SJSA1 (cell line): ENCODE measurements at places on chromosomes 11 and 22.

DNA sequence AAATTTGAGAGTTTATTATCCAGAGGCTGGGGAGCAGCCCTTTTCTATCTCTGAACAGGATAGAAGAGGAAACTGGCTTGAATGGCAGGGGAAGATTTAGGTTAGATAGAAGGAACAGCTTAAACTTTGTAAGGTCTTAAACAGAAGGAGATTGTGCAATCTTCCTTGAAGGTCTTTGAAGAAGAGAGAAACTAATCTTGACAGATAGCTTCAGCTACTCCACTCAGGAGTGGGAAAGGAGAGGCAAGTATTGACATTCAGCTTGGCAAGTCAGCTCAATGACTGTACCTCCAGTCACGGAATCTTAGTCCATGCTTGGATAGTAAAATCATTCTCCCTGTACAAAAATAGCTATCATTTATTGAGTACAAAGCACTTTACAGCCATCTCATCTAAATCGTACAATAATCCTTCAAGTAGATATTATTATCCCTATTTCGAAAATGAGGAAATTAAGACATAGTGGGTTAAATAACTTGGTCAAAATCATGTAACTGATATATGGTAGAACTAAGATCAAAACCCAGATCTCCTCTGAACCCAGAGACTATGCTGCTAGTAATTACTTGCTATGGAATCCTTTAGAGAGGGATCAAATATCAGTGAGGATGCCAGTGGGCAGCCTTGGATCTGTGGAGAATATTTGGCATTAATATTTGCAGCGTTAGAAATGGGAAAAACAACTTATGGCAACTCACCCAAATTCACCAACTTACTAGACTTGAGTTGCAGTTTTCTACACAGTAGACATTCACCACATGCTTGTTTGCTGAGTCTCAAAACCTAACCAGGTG, 14.6 kb downstream of the C11orf97 start:
- no peak for DNase-seq

- no peak for DNase-seq
Observed at GRCh38 chr11:111730871-111731591, 35.2 kb downstream of the PPP2R1B start.

DNA sequence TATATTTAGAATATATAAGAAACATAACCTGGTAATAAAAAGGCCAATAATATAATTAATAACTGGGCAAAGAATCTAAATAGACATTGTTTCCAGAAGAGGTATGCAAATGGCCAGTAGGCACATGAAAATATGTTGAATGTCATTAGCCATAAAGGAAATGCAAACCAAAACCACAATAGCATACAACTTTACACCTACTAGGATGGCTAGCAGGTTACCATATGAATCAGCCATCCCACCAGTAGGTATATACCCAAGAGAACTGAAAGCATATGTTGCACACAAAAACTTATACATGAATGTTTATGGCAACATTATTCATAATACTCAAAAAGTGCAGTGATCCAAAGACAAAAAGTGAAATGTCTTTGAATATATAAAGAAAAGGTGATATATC, 2.7 kb upstream of the OR2D2 start:
- DNase-seq, result no peak

DNA sequence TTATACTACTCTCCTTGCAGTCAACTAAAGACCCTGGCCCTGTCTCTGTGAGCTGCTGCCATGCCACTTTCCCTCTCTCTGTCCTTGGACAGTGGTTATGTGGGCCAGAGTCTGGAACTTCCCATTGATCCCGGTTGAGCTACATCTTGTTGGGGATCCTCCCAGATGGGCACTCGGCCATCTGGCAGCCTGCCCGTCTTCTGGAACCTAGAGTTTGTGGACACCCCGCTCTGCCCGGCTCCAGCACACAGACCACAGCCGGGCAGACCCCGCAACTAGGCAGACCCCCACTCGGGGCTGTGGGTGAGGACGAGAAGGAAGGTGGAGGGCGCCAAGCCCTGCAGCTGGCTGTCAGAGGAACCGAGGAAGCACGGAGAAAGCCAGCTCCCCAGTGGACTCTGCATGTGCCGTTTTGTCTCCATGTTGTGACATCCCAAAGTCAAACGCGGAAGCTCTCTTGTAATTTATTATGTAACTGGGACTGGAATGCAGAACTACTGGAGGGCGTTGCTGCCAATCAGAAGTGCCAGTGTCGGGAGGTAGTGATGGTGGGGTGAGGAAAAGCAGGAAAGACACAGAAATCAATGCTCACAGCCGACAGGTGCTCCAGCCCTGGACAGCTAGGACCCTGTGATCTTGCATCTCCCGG, 207.7 kb downstream of the CEP164 start:
- DNase-seq, result no peak

DNA sequence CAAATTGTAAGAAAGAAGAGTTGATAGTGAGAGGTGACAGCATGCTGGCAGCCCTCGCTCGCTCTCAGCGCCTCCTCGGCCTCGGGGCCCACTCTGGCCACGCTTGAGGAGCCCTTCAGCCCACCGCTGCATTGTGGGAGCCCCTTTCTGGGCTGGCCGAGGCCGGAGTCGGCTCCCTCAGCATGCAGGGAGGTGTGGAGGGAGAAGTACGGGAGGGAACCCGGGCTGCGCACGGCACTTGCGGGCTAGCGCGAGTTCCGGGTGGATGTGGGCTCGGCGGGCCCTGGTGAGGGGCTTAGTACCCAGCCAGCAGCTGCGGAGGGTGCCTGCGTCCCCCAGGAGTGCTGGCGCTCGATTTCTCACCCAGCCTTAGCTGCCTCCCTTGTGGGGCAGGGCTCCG, 539.7 kb upstream of the CCDC179 start:
- no peak for DNase-seq

DNA sequence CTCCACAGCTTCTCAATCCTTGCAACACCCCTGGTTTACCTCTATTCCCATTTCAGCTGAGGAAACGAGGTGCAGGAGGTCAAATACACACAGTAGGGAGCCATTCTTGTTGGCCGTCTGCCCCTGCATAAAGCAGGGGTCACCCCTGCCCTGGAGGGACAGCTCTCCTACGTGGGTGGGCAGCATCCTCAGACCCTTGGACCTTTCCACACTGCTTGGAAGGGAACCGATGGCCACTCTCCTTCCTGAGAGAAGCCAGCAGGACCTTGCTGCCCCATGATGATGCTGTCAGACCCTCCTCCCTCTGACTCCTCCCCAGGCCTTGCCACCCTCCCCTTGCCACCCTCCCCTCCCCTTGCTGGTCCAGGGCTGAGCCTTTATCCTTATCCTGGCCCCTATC, 121.1 kb upstream of the SYT13 start:
- DNase-seq, result no peak

DNA sequence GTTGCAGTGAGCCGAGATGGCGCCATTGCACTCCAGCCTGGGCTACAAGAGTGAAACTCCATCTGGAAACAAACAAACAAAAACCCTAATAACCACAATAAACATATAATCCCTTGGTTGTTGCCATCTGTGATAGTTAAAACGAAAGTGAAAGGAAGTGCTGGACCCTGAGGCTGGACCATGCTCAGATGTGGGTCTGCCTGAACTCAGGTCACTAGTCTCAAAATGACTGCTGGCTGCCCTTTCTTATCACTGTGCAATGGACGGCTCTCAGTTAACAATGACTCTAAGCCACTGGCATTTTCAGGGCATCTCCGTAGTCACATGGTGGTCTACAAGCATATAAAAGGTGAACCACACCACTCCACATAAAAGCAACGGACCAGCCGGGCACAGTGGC, 48.2 kb upstream of the FTH1 start:
- peak; percentile 68 for DNase-seq

GRCh38 chr11:4459500-4459899, 10.4 kb downstream of the OR52K2 start:
- DNase-seq, result no peak

- no peak for DNase-seq
Observed at GRCh38 chr22:50190941-50191741, 5.4 kb downstream of the TRABD start.
